ENCODE measurements at places on chromosomes 5 and 9.
A peak's percentile ranks its signal among the peaks of the same experiment; 100 is the strongest.

DNA sequence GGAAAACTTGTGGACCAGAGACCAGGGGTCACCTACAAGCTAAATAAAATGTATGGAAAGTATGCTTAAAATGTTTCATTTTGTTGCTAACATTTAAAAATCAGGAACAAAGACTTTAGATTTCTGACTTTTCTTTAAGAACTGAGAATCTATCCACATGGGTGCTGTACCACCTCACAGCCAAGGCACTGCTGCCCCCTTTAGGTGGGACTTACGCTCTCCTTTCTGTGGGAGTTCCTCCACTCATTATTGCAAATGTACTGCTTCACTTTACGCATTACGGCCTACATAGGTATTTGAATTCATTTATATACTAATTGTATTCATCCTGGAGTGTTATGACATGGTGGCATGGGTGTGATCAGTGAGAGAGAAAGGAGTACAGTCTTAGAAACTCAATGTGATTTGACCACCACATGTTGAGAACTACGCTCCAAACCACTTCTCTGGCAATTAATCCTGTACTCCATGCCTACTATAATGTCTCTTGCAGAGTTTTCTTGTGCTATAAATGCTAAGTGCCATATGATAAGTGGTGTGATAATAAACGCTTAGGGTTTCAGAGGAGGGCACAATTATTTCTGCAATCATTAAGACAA, 24.7 kb upstream of the CETN3 start:
- peak; percentile 22 for DNase-seq

DNA sequence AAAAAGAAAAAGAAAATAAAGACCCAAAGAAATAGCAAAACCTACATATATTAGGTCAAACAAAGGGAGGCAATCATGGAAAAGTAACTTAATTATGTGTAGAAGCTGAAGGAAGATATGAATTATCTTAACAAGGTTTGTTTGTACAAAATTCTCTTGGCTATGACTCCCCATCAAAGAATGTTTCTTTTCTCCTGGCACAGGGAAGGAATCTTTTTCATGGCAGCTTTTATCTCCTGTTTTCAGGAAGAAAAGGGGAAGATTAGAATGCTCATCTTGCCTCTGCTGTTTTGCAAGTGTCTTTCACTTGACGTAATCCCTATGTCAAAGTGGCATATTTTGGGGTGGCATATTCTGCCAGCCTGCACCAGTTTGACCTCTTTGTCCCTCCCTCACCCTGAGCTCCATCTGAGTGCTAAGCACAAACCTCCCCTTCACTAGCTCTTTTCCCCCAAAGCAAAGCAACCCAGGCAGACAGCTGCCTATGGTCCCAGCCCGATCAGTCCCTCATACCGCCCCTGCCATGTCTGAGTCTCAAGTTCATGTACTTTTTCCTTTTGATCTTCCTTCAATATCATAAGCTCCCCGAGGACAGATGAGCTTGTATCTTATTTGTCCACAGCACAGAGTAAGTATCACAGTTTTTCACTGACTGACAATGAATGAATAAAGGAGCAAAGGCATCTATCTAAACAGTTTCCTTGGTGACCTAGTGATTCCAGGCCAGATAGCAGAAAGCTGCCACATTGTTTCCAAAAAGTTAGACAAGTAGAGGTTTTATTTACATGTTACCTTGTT, 242.8 kb upstream of the ANKRD55 start:
- no peak for DNase-seq

GRCh38 chr9:107260437-107261081, 22.5 kb upstream of the RAD23B start:
- no peak for DNase-seq

- no peak for DNase-seq
Observed at GRCh38 chr9:89871871-89872331, 267.1 kb downstream of the GADD45G start.

GRCh38 chr5:154370119-154370518, 75.7 kb upstream of the SAP30L start:
- DNase-seq = no peak

DNA sequence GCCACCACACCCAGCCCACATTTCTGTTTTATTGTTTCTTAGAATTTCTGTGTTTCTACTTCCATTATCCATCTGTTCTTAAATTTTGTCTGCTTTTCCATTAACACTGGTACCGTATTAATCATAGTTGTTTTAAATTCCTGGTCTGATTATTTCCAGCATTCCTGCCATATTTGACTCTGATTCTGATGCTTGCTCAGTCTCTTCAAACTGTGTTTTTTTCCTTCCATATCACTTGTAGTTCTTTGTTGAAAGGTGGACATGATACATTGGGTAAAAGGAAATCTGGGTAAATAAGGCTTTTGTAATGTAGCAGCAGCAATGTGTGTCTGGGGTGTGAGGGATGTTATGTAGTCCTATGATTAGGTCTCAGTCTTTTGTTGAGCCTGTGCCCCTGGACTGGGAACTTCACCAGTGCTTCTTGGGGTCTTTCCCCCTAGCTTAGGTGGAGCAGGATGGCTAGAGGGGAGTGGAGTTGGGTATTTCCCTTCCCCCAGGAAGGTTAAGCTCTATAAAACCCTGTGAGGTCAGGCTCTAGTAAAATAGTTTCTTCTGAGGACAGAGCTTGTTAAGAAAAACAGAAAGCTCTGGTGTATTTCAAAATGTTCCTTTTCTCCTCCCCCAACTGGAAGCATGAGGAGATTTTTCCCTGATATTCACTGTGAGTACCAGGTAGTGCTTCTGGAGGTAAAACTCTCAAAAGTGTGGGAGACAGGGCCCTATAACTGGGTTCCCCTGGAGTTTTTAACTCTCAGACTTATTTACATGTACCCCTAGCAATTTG, 10.1 kb upstream of the TMOD1 start:
- DNase-seq = no peak

DNA sequence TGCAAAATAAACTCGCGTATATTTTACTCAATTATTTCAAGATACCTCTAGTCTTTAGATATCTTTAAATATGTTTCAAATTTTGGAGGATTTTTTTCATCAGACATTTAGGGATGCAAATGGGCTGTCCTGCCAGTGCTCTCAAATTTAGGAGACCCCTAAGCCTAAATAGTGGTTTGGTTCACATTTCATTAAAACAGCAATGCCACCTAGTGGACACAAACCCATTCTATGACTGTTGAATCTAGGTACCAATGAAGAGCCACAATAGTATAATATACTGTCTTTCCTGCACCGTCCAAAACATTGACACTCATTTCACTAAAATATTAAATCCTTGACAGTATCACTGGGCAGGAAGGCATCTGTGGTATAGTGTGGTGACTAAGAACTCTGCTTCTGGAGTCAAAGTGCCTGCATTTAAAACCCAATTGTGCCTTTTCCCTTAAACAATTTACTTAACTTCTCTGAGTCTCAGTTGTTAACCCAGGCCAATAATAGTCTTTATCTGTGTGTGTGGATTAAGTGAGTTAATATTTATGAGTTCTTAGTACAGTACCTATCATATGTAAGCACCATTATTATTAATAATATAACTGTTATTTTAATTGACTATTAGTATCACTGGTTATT, 148.0 kb downstream of the RORB start:
- DNase-seq = no peak

GRCh38 chr5:36301858-36302603, at the start of gene RANBP3L:
TSS of gene RANBP3L (minus strand) at chr5:36301902. CDS start at chr5:36301416, 486 bp downstream.
- peak; percentile 8 for DNase-seq

GRCh38 chr5:169067751-169068173, 233.2 kb downstream of the SLIT3 start:
- DNase-seq = no peak

GRCh38 chr5:72515211-72515610, 8.0 kb upstream of the ZNF366 start:
- DNase-seq = no peak

- DNase-seq = no peak
Observed at GRCh38 chr9:20559231-20559890, 62.9 kb downstream of the MLLT3 start.

- DNase-seq = no peak
Observed at GRCh38 chr5:170634256-170634990, 130.6 kb downstream of the KCNIP1 start.

DNA sequence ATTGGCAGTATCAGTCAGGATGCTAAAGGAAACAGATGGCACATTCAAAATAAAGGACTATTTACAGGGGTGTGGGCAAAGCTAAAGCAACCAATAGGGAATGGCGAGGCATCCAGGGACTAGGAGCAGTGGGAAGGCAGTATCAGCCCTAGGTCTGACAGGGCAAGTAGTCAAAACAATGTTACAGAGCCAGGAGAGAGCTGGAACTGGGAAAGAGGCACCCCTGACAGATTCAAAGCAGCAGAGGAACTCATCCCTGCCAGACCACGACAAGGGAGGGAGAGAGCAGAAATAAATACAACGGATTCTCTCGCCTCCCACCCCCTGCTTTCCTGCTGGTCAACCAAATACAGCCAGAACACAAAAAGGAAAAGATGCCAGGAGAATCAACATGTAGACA, 371.5 kb downstream of the NR2F1-AS1 start:
- DNase-seq = no peak

GRCh38 chr5:31853398-31854135, 214.6 kb downstream of the PDZD2 start:
- no peak for DNase-seq

DNA sequence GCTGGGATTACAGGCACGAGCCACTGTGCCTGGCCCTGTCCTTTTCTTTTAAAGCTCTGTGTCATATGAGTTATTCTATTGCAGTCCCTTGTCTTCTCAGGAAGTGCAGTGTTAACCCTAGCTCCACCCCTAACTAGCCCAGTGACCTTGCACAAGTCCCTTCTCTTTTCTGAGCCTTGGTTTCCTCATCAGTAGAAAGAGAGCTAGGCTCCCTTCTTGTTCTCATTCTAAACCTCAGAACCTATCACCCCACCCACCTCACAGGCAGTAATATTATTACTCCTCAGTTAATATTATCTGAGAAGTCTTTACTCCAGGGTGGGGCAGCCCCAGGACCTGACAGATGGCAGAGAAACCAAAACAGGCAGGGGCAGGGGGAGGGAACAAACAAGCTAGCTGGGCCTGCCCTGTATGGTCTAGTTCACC, 7.2 kb downstream of the CYFIP2 start:
- DNase-seq = no peak

GRCh38 chr9:88056876-88057275, 81.4 kb downstream of the SPATA31C2 start:
- no peak for DNase-seq

- DNase-seq = no peak
Observed at GRCh38 chr9:133122935-133123611, 2.0 kb upstream of the RALGDS start.

DNA sequence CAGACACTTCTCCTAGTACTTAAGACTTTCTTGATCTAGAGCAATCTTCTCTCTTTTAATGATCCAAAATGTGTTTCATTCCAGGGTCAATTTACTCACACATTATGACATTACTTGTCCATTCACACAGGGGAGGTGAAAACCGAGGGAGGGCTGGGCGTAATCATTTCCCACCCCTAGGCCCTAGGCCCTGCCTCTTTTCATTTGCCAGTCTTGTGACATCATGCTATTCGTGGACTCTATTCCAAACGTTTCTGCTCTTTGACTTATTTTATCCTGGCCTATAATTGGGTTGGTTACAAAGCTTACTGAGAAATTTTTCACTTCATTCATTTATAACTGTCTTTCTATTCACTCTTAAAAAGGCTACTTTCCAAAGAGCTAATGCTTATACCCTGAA, 2.4 kb downstream of the DCAF12 start:
- DNase-seq = no peak

GRCh38 chr9:89178830-89179539, 367 bp upstream of the SHC3 start:
- DNase-seq = no peak

DNA sequence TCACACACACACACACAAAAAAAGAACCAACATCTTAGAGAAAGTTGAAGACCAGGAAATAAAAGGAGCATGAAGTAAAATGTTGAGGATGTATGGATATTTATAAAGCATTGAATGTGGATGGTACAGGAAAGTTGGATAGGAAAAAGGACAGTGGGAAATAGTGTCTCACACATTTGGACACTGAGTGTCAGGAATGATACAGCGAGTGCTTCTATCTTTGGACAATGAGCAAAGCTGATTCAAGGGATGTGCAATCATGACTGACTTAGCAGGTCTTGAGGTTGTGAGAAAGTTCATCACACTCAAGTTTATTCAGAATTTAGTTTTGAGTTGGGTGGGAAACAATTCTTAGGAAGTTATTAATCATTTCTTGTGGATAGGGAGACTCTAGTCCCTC, 50.1 kb upstream of the SRP19 start:
- DNase-seq = no peak

GRCh38 chr9:757246-757881, 84.1 kb upstream of the DMRT1 start:
- no peak for DNase-seq

- DNase-seq = no peak
Observed at GRCh38 chr5:139638736-139639618, 9.2 kb upstream of the CXXC5 start.

DNA sequence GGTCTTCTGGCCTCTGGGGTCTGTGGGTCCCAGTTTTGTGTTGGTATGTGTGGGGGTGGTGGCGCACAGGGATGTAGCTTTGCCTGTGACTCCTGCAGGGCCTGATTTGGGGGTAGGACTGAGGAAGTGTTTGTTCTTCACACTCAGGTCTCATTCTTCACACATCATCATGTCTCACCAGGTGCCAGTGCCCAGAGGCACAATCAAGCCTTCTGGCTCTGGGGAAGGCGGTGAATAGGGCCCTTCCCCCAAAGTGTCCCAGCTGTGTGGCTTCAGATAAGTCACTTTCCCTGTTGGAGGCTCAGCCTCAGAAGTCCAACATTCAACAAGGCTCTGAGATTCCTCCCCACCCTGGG, 5.1 kb downstream of the DBN1 start:
- DNase-seq = no peak

- DNase-seq = peak; percentile 4
Observed at GRCh38 chr9:71806901-71807307, 38.6 kb upstream of the CEMIP2 start.

GRCh38 chr9:3893519-3893918, 367.7 kb upstream of the RFX3 start:
- no peak for DNase-seq

DNA sequence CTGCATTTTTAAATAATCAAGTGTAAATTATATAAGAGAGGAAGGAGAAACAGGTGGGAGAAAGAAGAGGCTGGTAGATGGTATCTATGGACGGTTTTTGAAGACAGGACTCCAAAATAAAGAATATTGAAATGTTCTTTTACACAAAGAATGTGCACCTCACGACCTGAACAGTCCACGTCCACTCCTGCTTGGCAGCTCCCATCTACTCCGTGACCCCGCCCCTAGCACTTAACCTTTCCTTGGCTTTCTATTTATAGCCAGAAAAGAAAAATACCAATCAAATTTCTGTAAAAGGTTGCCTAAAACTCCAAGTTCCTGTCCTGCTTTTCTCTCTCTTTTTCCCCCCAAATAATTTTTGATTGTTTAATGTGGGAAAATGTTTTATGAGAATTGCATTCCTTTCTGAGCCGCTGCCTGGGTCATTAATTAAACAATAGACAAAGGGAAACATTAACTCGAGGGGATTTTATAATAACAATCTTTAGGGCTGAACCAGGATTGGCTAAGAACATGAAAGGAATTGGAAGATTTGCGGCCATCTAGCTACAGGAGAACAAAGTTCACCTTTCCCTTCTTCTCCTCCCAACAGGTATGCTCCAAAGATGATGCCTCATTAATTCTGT, 173.6 kb upstream of the MAP3K1 start:
- no peak for DNase-seq

All from C1 segment of cervical spinal cord (tissue), 14 donors.